ENCODE measurements at places on chromosomes 7 and 10.

DNA sequence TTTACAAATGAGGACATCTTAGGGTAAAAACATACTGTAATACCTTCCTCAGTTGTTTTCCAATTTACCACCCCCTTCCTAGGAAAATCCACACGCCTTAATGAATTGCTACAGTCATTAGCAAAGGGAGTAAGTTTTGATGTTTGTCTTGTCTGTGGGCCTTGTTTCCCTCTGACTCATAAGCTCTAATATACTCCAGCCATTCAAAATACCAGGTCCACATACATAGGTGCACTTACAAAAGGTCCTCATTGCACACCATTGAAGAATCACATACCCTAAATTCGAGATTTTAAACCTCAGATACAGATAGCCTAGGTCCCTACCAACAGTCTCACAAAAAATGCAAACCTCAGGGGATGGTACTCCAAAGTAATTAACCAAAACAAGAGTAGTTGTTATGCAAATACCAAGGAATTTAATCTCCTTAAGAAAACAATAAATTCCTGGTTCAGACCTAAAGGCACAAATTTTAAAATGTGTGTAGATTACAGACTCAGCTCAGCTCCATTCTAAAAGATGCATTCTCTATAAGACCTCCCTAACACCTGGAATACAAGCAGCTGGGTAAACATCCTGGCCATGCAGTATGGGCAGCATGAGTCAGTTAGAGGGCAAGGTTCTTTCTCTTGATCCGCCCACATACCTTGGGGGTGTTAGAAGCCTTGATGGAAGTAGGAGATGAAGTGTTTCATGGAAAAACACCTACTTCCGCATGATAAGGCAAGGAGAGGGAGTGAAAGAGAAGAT lies 3.0 kb upstream of the LIPK start:
- DNase-seq = no peak

- DNase-seq = no peak
Observed at GRCh38 chr7:158924956-158925355, 68.6 kb downstream of the DYNC2I1 start.

- no peak for DNase-seq
Observed at GRCh38 chr10:97640868-97641811, 669 bp downstream of the PI4K2A start.

GRCh38 chr7:81175275-81175940 lies 256.6 kb upstream of the SEMA3C start:
- DNase-seq = no peak

DNA sequence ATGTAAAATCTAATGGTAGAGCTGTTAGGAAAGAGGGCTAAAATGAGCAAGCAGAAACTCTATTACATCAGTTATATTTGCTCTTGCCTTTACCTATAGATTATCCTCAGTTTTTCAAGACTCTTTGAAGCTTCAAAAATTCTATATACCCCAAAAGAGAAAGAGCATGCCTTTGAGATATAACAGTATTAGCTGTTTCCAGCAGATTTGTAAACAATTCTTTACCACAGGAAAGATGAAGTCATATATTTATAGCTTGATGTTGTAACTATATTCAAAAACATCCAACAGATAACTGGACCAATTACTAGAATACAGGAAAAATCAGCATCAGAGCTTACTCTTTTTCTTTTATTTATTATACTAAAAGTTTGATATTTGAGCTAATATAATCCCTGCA lies 416.2 kb upstream of the TPK1 start:
- DNase-seq = no peak

- no peak for DNase-seq
Observed at GRCh38 chr10:78433766-78434535, 400.3 kb downstream of the RPS24 start.

- DNase-seq = no peak
Observed at GRCh38 chr7:33882040-33882837, 23.1 kb upstream of the BMPER start.

- DNase-seq = no peak
Observed at GRCh38 chr10:44125879-44126278, 259.0 kb downstream of the CXCL12 start.

GRCh38 chr10:112374724-112375541 lies 1.0 kb downstream of the ACSL5 start:
- no peak for DNase-seq

- no peak for DNase-seq
Observed at GRCh38 chr7:22287412-22287811, 69.5 kb downstream of the RAPGEF5 start.

DNA sequence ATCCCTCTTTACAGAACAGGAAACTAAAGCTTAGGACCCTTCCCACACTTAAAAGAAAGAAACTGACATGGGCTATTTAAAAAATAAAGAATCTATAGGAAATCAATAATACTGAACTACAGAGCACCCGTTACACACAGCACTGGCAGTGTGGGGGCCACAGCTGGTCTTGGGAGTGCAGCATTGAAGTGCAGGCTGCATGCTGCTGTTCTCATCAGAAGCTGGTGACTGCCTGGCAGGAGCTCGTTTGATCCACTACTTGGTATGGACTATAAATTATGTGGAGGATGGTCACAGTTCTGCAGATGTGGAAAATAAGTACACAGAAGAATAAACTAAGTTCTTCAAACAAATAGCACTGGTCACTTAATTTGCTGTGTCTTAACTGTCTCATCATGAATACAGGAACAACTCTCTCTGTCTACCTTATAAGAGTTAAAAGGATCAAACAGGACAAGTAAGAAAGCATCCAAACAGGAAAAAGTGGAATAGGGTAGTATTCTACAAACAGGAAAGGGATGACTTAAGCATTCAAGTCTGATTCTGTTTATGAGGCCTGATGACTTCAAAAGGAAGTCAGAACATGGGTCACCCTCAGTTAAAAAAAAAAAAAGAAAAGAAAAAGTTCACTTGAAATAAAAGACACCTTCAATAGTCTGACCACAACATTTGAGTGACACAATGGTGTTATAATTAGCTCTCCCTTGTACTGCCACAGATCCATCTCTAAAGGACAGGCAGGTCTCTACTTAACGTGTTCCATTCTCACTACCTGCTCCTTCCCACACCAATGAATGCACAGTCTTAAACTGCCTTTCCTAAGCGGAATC lies 21.0 kb downstream of the DOCK4 start:
- no peak for DNase-seq

GRCh38 chr7:26857506-26858240 lies 6.7 kb downstream of the SKAP2 start:
- DNase-seq = no peak

DNA sequence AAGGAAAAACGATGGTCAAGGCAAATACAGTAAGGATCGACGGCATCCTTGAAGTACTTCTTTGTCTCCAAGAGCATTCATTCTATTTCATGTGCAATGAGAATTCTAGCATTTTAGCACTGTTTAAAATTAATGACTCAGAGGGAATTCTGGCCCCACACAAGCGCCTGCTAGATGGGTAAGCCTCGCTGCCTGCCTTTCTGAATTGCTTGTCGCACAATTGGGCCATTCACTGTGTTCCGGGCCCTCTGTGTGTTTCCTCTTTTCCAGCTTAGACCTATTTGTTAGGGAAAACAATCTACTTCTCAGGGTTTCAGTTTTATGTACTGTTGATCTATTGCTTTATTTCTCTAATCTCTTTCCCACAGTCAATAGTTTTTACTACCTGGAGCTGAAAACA lies 204.7 kb upstream of the ZNF32 start:
- DNase-seq = no peak

DNA sequence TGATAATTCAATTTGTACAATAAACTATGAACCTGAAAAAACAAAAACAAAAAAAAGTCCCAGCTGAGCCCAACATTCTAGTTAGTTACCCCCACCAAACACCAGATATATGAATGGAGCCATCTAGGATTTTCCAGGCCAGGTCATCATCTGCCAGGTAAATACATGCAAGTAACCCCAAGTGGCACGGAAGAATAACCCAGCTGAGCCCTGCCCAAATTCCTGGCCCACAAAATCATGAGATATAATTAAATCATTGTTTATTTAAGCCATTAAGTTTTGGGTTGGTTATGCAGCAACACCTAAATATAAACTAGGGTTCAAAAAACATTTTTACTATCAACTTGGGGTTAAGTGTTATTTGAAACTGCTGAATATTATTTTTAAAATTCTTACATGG lies 19.0 kb downstream of the PARD3 start:
- no peak for DNase-seq

DNA sequence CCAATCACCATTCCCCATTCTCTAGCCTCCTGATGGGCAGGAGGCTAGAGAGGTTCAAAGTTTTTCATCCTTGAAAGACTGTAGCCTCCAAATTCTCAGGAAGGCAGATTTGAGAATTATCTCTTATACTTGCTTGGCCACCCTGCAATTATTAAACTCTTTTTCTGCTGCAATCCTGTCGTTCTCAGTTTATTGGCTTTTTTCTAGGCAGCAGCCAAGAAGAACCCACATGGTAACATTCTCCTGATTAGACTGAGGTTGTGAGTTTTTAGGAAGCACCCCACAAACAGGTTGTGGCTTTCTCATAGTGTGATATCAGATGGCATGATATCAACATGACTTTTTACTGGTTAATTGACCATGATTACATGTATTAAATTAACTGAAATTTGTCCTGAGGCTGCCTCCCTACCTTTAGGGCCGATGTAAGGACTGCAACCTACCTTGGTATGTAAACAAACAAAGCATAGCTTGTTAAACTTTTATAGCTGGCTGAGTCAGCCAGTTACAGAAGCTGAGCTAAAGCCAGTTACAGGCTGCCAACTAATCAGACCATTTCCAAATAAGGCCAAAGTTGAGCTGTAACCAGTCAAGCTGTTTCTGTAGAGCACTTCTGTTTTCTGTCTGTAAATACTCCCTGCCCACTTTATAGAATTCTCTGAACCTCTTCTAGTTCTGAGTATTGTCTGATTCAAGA lies 3.2 kb upstream of the ZNF248 start:
- no peak for DNase-seq

GRCh38 chr10:8633909-8634308 lies 579.4 kb downstream of the GATA3 start:
- DNase-seq = no peak

DNA sequence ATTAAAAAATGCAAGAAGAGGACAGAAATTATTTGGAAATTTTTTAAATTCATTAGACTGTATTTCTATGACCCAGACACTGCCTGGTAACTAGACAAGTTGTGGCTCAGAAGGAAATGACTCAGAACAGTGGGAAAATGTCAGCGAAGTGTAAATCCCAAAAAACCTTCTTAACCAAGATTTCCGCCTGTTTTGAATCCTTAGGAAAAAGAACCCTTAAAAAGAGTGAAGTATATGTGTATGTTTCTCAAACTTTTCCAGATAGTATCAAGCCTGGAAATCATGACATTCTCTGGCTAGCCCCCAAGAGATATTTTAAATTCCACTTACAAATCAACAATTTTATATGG lies 42.7 kb upstream of the PLXNA4 start:
- no peak for DNase-seq

DNA sequence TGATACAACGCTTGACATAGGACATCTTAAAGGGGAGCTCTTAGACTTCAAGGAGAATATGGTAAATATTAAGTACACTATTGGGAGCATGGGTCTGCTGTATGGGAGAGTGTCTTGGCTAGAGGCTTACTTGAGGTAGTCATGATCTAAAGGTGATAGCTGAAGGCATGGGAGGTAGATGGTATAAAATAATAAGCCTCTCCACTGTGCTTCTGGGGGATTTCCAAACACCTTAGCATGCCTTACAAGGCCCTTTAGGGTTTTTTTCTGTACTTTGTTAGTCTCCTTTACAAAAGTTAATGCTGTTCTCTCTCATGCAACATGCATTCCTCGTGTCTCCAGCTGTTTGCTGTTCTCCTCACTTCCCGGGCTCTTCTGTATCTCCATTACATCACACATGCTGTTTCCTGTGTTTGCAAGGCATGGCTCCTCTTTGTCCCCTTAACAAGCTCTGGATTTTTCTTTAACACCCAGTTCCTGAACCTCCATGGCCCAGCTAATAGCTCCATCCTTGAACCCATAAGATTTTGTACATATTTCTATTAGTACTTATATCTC lies 449.7 kb downstream of the AUTS2 start:
- DNase-seq = no peak

GRCh38 chr7:118590107-118590506 lies 365.6 kb downstream of the ANKRD7 start:
- no peak for DNase-seq

DNA sequence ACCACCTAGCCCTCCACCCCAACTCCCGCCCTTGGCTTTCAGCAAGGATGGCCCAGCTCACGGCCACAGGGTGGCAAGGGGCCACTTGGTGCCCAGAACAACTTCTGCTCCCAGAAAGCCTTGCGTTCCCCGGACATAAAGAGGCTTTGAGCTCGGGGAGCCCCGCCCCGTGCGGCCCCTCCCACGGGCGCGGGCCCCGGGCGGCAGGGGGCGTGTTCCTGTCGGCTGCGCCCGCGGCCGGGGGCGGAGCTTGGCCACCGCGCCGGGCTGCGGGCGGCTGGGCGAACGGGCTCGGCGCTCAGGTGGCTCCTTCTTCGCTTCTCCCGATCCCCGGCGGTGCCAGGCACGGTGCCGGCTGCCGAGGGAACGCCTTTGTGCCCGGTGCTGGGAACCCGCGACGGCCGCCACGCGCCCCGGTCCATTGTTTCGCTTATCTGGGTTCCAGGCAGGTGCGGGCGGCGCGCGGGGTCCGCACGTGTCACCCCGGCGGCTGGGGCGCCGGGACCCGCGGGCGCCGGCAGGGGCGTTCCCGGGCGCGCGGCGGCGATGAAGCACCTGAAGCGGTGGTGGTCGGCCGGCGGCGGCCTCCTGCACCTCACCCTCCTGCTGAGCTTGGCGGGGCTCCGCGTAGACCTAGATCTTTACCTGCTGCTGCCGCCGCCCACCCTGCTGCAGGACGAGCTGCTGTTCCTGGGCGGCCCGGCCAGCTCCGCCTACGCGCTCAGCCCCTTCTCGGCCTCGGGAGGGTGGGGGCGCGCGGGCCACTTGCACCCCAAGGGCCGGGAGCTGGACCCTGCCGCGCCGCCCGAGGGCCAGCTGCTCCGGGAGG lies at the start of gene NFE2L3:
TSS of gene NFE2L3 (plus strand) at position 246 of the 829 bp plus-strand sequence. CDS start at position 547, 301 bp downstream.
- DNase-seq = no peak

DNA sequence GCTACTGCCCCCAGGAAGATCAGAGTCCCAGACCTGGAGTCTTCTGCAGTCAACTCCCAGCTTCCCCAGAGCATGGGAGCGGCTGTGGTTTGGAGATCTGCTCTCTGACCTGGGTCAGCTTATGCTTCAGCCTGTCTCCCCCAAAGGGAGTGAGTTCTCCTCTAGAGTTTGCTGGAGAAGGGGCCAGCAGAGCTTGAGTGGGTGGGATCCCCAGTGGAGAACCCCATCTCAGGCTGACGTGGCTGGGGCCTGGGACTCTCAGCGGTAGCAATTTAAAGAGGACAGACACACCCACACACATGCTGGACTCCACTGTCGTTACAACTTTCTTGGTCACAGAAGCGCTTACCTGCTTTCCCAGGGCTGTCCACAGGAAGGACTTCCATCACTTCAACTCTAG lies 6.3 kb downstream of the UNC5B start:
- no peak for DNase-seq

DNA sequence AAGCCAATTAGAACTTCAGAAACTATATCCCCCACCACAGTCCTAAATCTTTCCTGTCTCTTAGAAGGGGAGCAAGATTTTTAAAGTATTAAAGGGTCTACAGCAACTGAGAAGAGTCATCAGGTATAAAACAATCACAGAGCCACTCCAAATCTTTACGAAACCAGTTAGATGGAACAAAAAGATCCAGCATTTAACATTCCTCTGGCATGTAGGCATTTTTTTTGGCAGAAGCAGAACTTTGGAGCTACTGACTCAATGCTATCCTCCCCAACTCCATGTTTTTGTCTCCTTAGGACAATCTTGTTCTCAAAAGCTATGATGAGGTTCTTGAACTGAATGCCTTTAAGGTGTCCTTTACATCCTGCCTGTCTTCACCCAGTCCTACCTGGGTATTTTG lies 333.3 kb downstream of the PRPF18 start:
- DNase-seq = no peak
